ENCODE measurements at places on chromosomes 3 and 15.

DNA sequence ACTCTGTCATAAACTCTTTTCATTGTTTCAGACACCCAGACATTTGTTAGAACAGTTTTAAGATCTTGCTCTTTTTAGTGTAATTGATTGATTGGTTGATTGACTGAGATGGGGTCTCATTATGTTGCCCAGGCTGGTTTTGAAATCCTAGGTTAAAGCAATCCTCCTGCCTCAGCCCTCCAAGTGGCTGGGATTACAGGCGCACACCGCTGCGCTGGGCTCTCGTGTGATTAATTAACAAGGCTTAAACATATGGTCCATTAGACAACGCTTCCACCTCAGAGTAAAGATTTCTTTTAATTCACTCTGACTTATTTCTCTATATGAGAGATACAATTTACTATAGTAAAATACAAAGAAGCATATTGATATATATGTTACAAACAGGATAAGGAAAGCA, 114.0 kb upstream of the C2CD4B start:
- no peak for DNase-seq

- no peak for DNase-seq
Measured at GRCh38 chr15:66789029-66790025, 87.3 kb downstream of the SMAD6 start.

- DNase-seq, result no peak
Measured at GRCh38 chr3:48427630-48427962, 2.3 kb downstream of the PLXNB1 start.

GRCh38 chr15:35151782-35152181, 66.7 kb upstream of the NANOGP8 start:
- no peak for DNase-seq

GRCh38 chr3:115947325-115947724, 324.0 kb downstream of the GAP43 start:
- no peak for DNase-seq

- DNase-seq, result no peak
Measured at GRCh38 chr3:21067031-21067813, 683.8 kb downstream of the ZNF385D start.

DNA sequence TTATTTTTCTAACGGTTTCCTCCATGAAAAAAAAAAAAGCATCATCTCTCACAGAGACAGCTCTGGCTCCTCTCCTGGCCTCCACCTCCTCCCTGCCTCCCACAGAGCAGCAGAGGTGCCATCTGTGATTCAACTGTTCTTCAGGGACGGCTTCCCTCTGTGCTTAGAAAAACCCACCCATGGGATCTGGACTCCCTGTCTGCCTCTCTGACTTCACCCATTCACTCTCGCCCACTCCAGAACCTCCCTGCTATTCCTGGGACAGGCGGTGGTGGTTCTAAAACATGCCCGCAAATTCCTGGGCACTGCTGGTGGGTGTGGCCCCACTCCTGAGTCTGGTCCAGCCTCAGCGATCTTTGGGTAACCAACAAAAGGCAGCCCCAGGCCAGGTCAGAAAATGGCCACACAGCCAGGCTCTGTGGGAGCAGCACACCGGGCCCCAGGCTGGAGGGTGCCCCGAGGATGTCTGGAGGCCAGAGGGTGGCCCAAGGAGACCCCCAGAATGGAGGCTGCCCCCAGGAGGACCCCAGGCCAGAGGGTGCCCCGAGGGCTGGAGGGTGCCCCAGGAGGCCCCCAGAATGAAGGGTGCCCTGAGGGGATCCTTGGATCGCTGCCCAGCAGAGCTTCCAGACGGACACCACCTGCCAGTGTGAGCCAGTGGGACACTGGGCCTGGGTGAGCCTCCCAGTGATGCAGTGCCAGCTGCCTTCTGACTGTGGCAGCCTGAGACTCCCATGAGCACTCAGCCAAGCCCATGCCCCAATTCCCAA, 2.6 kb upstream of the CHST13 start:
- no peak for DNase-seq

DNA sequence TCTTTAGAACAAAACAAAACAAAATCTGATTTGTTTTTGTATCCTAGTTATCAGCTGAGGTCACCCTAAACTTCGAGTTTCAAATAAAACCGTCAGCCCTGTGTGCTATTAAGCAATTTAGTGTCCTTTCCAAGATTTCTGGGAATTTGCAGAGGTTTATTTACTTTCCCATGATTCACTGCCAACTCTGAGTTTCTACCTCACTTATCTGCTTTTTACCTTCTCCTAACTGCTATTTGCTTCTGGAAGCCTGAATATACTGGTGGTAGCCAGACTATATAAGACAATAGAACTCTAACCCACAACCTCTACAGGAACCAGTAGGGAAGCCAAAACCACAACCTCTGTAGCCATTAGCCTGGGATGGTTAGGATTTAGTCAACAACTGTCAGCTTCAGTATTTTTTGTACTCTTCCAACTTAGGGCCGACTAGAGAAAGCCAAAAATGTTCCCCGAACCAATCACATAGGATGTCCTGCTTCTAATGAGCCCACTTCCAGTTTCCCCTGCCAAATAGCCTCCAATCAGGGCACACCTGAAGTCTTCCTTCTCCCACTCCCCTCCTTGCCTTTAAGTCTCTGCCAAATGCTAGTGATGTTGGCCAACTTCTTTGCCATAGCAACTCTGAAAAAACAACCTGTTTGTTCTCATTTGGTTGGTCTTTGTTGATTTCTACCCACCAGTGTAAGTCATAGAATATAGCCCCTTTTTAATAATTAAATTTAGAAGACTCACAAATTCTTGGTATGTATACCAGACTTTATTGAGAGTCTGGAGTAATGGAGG, 273.1 kb downstream of the ULK4 start:
- DNase-seq, result no peak

GRCh38 chr15:66756295-66756694, 54.3 kb downstream of the SMAD6 start:
- DNase-seq, result no peak

GRCh38 chr15:90571063-90571541, 41.4 kb downstream of the CRTC3 start:
- DNase-seq, result peak; percentile 25

DNA sequence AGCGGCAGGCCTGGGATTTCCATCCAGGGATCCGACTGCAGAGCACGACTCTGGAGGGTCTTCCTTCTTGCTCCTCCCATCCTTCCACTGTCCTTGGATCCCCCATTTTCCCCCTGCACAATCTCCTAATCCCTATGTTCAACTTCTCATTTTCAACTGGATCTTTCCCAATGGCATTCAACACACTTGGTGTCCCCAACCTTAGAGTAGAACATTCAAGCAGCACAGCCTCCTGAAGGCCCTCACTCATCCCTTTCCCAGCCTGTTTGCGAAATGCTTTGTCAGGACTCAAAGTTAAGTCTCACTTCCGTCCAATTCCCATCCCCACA, 32.3 kb downstream of the RPN1 start:
- no peak for DNase-seq
